ENCODE measurements at places on chromosomes 1 and 21.

DNA sequence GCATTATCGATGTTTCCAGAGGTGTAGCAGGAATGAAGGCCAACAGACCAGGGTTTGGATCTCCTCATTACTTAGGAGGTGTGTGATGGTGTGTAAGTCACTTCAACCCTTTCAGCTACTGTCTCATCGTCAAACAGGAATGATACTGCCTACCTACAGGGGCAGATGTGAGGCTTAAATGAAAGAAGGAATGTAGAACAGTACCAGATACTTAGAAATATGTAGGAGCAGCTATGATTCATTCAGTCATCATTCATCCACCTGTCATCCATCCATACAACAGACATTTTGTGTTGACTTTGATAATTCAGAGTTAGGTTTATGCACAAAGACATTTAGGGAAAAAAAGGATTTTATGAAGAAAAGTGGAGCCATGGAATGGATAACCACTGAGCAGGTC lies 486.9 kb upstream of the DAB1 start:
- no peak for DNase-seq

DNA sequence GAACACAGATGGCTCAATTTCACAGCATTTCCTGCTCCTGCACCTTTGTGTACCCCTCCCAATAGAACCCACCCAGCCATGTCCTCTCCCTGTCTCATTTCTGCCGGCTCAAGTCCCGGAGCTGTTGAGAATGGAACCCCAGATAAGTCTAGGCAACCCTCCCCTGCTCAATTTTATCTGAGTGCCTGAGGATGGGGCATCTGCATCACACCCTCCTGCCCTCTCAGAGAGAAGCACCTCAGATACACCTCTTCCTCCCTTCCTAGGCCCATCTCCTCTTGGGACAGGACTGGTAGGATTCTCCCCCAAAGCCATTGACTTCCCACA lies 1.1 kb downstream of the KIF21B start:
- no peak for DNase-seq

DNA sequence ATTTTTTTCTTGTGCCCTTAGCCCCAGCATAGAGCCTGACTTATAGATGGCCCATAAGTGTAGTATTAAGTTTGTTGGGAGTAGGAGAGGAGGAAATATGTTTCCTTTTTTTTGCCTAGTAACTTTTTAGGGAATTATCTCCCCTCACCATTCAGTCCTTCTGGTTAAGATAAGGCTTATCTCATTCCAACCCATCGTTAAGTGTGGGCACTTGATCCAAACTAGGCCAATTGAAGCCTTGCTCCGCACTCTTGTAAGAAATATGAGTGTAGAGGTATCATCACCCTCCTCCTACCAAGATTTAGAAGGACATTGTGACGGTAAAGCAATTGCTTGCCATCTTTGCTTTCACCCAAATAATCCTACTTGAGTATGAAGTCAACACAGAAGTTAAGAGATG lies 8.8 kb upstream of the FGGY start:
- no peak for DNase-seq

DNA sequence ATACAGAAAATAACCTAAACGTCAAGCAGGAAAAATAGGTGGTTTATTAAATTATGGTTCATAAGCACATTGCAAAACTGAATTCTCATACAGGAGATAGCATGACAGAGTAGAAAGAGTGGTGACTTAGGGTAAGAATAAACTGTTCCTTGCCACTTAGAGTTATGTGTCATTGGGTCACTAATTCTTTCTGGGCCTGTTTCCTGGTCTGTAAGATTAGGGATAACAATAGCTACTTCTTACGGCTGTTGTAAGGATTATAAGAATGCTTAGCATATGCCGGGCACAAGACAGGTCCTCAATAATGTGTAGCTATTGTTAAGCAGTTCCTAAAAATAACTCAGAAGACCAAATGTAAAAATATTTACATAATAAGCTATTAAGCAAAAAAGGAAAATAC lies 24.2 kb downstream of the SNRNP40 start:
- DNase-seq = no peak

DNA sequence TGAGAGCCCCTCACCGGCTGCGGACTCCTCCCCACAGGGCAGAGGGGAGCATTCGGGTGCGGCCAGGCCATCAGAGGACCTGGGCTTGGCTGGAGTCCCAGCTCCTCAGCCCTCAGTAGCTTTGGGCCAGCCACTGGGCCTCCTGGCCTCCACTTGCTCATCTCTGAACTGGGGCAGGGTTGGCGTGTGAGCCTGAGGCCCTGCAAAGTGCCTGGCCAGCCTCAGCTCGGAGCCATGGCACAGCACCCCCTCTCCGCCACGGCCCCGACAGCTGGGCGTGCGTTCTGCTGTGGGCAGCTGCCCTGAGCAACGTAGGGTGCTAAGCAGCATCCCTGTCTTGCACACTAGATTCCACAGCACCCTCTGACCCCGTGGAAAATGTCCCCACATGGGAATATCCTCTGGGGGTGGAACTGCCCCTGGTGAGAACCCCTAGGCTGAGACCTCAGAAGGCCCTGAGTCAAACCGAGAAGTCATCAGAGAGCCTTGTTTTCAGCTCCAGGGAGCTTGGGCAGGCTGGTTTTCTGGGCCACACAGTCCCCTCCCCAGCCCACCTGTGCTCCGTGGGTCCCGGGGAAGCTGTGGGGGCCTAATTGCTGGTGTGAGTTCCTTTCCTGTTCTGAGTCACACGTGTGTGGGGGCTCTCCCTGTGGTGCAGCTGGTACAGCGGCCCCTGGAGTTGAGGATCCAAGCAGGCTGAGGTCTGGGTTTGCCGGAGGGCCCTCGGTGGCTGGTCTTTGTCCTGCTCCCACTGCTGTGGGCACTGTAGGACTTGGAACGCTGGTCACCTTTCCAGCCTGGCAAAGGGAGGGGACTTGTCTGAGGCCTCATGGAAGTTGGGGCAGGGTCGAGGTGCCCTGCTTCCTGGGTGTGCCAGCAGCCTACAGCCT lies 24.5 kb downstream of the TP73 start:
- no peak for DNase-seq

DNA sequence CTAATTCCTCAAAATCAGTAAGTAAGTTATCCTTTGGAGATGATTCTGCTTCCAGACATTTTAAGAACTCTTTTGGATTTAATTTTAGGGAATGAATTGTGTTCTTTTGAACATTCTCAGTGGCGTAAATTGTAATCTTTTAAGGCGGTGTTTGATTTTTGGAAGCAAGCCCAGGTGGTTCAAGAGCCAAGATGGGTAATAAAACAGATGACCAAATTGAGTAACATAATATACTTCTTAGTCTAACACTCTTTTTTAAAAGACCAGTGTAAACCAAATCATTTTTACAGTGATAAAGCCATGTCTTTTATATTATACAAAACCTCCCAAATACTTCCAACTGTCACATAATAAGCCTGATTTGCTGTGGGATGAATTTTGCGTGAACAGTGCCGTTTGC lies 133.8 kb downstream of the LRRC40 start:
- DNase-seq = no peak

GRCh38 chr21:42411197-42411869 lies 7.6 kb downstream of the UBASH3A start:
- no peak for DNase-seq

- DNase-seq = no peak
Observed at GRCh38 chr1:16946646-16947045, 24.9 kb downstream of the CROCC start.

DNA sequence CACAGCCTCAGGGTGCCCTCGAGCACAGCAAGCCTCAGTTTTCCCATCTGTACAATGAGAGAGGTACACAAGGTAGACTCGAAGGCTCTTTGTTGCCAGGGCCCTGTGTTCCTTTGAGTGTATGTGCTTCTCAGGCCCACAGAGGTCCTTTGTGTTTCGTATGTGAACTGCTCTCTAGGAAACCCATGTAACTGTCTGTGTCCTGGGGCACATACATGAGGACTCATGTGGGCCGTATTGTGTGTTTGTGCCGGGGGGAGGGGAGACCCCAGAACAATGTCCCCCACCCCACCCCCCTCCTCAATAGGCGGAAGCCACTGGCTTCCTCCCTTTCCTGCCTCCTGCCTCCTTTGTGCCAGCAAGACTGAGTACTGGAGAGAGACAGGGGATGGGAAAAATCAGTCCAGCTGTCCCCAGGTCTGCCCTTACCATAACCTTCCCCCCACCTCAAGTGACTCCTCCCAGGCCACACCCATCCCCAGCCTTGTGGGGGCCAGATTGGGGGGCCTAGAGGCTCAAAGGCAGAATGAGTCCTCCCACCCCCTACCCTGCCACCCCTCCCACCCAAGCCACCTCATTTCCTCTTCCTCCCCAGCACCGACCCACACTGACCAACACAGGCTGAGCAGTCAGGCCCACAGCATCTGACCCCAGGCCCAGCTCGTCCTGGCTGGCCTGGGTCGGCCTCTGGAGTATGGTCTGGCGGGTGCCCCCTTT lies at the start of gene TIE1:
TIE1 (plus strand) TSS at position 605 of the 717 bp plus-strand sequence; CDS start at position 695, 90 bp downstream.
- DNase-seq = no peak

GRCh38 chr1:201459775-201460174 lies 9.2 kb downstream of the PHLDA3 start:
- DNase-seq = no peak

DNA sequence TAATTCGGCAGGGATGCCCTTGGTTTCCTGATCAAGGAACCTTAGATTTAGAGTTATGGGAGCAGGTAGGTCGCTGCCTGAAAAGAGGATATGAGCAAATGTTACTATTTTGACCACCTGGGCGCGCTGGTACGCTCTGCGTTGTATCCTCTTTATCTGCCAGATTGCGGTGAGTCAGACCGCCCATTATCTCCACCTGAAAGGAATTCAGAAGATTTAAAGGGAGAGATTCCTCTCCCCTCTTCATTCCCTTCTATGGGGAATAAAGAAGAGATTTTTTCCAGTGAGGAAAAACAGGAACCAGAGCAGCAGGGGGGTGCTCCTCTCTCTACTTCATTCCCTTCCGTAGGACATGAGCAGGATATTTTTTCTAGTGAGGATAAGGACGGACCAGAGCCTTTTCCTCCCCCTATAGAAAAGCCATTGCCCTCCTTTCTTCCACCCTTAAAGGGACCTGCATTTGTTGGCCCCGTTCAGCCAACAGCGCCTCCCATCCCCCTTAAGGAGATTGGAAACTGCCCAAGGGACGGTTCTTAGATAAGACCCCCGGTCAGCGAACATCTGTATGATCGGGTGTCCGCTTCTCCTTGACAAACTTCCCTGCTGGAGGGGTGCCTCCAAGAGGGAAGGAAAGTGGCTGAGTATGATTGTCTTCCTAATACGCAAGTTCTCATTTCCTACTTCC lies 34.1 kb downstream of the CLCA1 start:
- DNase-seq = no peak

DNA sequence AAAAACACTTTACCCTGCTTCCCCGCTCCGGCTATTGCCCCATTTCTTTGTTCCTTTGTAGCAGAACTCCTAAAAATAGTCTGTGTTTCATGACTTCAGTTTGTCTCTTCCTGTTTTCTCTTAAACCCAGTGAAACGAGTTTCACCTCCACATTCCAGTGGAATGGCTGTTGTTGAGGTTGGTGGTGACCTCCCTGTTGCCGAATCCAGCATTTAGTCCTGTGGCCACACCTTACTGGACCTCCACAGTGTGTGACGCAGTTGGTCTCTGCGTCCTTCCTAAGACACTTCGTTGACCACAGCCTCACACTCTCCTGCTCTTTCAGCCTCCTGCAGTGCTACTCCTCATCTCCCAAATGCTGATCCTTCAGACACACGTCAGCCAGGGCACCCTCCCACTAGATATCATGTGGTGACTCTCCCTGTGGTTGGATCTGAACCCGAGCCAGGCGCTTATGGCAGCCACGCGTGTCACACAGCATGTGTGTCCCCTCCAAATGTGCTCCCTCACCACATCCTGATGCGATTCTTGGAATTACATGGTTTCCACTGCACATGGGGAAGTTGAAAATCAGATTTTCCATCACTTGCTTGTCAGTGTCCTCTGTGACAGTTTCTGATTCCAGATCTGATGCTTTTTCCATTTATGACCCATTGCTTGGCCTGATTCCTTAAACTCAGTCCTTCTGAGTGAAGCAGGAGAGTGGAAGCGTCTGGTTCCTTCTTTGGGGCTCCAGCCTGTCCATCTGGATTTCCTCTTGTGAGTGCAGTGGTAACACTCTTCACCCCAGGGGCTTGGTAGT lies 99.1 kb upstream of the ARTN start:
- DNase-seq = no peak

DNA sequence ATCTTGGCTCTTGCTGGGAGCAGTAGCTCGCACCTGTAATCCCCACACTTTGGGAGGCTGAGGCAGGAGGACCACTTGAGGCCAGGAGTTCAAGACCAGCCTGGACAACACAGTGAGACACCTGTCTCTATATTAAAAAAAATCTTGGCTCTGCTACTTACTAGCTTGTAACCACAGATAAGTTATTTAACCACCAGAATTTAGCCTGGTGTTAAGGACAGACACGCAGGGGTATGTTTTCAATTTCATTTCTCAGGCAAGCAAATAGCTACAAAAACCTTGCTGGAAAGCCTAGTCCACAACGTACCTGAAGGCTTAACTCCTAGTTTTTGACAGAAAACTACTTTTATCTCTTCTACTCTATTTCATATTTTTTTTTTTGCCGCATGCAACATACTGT lies 24.8 kb upstream of the GFI1 start:
- no peak for DNase-seq

DNA sequence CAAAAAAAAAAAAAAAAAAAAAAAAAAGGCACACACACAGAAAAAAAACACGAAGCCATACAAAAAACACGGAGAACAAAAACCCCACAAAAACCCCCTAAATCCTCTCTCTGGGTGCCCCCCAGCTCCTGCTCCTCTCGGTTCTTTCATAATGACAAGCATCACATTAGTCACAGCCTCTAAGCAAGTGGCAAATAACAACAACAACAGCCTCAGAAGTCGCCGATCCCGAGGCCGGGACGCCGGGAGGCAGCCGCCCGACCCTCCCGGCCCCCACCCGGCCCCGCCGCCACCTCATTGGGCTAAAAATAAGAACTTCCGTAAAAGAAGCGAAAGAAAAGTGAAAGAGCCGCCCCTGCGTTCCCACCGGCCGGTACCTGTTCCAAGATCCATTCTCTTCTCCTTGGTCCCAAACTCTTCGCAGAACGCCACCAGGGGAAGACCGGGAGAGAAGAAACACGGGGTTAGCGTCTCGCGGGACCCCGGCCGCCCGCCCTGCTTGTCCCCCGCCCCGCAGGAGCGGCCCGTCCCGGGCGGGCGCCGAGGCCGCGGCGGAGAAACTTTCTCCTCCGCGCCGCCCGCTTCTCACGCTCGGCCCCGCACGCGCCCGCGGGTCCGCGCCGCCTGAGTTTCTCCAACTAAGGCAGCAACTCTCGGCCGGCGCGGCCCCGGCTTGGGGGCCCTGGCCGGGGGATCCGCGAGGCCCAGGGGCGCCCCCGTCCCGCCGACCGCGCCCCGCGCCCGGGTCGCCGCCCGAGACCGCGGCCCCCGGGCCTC lies 102.8 kb downstream of the CASZ1 start:
- peak; percentile 38 for DNase-seq
